ENCODE measurements at places on chromosomes 11 and 22.

- DNase-seq = no peak
Observed at GRCh38 chr11:67291481-67292381, 2.6 kb downstream of the ANKRD13D start.

DNA sequence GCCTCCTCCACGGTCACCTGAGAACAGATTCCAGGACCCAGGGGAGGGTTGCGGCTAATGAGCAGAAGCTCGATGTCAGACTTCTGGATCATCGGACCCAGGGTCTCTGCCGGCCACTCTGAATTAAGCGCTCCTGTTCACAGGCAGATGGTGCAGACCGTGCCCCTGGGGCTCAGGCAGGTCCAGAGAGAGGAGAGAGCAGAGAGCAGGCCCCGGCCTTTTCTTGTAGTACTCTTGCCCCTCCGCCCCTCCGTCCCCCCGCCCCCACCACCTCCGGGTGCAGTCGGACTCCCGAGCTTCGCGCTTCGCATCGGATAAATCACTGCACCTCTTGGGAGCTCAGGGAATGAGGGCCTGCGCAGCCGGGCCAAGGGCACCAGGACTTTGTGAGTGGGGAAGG lies 50.3 kb downstream of the RPS6KA4 start:
- no peak for DNase-seq

DNA sequence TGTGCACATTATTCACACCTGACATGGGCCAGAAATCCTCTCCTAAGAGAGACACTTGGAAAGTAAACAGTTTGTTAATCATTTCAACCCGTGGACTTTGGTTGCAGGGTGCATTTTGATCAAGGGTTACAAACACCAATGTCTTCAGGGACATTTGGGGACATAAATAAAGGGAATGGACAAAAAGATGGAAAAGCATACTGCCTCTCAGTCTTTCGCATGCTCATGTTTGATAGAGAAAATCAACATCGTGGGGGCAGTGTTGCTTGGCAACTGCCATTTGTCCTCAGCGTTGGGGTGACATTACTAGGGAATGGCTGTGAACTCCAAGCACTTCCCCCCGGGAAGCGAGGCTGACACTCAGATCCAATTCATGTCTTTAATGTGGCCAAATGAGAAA lies 114.7 kb upstream of the OR4B1 start:
- DNase-seq = no peak

DNA sequence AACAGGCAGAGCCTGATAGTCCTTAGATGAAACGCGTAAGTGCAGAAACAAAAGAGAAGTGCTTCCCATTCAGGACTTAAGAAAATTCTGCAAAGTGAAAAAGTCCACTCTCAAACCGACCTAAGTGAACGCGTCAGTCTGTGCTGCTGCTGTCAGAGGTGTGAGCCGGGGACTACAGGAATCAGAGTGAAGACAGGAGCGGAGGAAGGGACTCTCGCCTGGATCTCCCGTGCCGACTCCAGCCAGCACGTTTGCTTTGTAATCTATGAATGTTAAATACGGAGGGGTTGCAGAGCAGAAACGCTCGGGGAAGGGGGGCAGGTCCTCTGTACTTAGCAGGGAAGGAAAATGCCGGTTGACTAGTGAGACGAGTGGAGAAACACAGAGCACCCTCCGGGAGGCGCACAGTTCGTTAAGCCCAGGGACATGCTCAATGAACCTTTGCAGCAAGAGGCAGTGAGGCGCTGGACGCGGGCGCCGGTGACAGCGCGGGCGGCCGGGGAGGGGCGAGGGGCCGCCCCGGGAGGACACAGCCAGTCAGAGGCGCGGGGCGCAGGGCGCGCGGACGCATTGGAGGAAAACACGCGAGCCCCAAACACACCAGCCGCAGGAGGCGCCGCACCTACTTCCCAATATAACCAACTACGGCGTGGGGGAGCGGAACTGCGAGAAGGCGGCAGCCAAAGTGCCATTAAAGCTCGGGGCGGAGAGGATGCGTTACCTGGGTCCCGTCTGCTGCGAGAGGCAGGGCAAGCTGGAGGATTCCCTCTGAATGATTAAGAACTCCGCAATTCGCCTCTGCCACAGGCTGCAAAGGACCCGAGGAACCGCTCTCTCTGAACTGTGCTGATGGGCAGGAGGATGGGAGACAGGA lies at the start of gene CNTN5:
TSS of gene CNTN5 (plus strand) at position 598 of the 874 bp plus-strand sequence.
- peak; percentile 6 for DNase-seq

DNA sequence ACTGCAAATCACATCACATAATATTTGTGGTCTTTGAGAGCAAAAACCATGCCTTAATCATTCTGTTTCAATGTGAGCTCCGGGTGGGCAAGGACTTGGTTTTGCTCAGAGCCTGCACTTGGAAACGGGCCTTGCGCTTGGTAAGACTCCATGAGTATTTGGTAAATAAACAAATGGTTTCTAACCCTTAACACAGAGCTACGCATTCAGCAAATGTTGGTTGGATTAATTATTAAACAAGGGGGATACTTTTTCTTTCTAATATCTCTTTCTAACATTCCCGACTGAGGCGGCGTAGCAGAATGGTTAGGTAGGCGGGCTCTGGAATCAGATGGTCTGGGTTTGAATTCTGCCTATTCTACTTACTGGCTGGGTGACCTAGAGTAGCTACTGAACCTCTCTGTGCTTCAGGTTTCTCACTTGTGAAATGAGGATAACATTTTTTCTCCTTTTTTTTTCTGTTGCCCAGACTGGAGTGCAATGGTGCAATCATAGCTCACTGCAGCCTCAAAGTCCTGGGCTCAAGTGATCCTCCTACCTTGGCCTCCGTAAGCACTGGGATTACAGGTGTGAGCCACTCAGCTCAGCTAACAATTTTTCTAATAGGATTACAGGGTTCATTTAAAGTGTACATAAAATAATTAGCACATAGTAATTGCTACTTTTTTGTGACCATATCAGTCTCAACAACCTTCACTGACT lies 3.4 kb upstream of the FAM83F start:
- no peak for DNase-seq

- no peak for DNase-seq
Observed at GRCh38 chr11:114416441-114416961, 16.0 kb downstream of the RBM7 start.

DNA sequence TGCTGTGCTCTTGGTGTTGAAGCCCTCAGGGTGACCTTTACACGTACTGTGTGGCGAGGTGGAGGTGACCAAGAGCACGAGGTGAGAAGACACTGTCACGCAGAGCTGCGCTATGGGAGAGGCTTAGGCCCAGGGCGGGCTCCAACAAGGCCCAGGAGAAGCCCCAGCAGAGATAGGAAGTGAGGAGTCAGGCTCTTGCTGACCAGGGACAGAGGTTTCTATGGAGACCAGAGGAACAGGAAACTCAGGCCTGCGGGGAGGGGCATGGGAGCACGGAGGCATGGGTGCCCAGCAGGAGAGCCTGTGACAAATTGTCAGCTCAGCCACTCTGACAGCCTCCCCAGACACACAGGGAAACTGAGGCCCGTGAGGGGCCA lies 15.8 kb downstream of the DGKZ start:
- no peak for DNase-seq

DNA sequence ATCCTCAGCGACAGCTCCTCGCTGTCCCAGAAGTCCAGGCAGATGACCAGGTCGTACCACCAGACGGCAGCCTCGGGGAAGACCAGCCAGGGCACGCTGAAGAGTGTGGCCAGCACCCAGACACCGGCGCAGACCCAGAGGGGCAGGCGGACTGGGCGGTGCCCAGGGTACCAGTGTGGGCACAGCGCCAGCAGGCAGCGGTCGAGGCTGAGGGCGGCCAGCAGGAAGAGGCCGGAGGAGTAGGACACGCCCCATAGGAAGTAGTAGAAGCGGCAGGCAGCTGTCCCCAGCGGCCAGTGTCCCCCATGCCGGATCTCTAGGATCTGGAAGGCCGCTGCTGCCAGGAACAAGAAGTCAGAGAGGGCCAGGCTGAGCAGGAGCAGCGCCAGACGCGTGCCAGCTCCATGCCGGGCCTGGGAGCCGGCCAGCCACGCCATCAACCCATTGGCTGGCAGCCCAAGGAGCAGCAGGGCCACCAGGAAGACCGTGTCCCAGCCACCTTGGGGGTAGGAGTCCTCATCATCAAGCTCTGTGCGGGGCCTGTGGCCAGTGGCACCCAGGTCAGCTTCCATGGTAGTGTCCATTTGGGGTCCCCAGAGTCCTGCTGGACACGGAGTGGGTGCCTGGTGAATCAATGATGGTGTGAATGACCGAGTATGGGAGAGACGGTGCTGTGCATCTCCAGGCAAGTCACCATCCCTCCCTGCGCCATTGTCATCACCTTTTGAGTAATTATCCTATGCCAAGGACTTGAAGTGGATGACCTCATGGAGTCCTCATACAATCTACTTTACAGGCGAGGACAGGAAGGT lies at the start of gene GPR152:
TSS of gene GPR152 (minus strand) at position 589 of the 812 bp plus-strand sequence. CDS start at position 584, 5 bp downstream.
- no peak for DNase-seq

GRCh38 chr11:78149646-78150045 lies 10.2 kb upstream of the ALG8 start:
- DNase-seq = no peak

GRCh38 chr11:9075556-9075955 lies 15.8 kb downstream of the SCUBE2 start:
- DNase-seq = no peak

DNA sequence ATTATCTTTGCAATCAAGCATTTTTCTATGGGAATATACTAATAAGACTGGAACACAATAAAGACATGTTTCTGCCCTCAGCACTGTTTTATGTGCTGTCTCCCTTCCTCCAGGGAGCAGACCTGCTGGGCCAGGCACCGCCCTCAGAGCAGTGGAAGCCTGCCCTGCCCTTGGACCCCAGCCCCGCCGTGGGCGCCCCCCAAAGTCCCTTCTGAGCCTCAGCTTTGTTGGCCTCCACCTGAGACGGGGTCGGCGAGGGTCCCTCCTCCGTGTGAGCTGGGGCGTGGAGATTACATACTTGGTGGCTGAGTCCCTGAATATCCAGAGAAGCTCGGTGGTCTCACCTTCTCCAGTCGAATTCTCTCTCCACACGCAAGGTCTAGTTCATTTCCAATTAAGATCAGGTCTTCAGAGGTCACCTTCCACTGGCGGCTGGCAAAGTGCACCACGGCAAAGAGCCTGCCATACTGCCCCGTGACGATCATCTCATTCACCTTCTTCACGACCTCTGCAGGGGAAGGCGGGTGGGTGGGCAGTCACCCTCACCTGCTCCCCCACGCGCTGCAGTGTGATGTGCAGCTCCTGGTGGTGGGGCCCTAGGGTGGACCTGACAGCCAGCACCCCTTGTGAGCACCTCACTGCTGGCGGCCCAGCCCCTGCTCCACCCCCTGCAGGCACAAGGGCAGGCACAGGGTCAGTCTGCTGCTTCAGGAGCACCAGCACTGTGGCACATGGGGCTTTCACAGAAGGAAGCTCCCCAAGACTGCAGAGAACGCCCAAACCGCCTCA lies 7.3 kb downstream of the MRPL21 start:
- no peak for DNase-seq

- no peak for DNase-seq
Observed at GRCh38 chr11:61927501-61927900, 10.1 kb upstream of the RAB3IL1 start.

- DNase-seq = no peak
Observed at GRCh38 chr11:34997952-34998528, 81.6 kb downstream of the PDHX start.

- DNase-seq = no peak
Observed at GRCh38 chr11:131868629-131869507, 498.5 kb downstream of the NTM start.

- DNase-seq = no peak
Observed at GRCh38 chr11:70029115-70029860, 48.8 kb upstream of the ANO1 start.

GRCh38 chr22:47206666-47207218 lies 444.3 kb downstream of the TBC1D22A start:
- DNase-seq = no peak

- DNase-seq = peak; percentile 27
Observed at GRCh38 chr11:35681163-35681767, 18.7 kb downstream of the TRIM44 start.

GRCh38 chr22:44913198-44913983 lies 96.4 kb downstream of the PHF21B start:
- no peak for DNase-seq

GRCh38 chr11:118054712-118055640 lies 21.9 kb upstream of the TMPRSS4 start:
- no peak for DNase-seq

DNA sequence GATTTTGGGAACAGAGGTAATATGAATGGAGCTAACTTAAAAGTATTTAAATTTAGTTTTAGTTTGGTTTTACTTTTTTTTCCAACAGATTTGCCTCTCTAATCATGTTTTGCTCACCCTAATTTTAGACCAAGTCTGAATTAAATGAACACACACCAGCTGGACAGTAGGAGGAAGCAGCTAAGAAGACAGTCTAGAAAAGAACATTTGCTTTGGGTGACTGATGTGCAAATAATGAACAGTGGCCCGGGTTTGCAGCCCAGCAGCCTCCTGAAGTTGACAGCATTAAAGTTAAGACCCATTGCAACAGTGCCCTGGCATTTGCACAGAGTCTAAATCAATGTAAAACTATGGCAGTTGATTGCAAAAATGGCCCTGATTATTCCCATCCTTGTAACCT lies 66.4 kb upstream of the SORL1 start:
- DNase-seq = no peak

DNA sequence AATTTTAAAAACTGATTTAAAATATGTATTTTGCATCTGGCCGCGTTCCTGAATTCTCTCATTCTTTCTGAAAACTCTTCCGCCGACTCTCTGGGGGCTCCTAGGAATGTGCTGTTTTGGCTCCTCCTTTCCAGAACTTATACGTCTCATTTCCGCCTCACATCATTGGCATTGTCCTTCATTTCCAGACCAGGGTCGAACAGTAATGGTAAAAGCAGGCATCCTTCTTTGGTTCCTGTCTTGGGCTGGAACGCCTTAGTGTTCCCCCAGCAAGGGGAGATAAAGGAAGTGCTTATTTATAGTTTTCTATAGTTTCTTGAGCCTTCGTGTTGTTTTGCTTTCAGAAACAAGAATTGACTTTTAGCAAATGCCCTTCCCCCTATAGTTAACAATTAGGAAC lies 10.9 kb upstream of the TNNT3 start:
- DNase-seq = no peak

GRCh38 chr11:120400564-120401364 lies 64.6 kb downstream of the ARHGEF12 start:
- no peak for DNase-seq

DNA sequence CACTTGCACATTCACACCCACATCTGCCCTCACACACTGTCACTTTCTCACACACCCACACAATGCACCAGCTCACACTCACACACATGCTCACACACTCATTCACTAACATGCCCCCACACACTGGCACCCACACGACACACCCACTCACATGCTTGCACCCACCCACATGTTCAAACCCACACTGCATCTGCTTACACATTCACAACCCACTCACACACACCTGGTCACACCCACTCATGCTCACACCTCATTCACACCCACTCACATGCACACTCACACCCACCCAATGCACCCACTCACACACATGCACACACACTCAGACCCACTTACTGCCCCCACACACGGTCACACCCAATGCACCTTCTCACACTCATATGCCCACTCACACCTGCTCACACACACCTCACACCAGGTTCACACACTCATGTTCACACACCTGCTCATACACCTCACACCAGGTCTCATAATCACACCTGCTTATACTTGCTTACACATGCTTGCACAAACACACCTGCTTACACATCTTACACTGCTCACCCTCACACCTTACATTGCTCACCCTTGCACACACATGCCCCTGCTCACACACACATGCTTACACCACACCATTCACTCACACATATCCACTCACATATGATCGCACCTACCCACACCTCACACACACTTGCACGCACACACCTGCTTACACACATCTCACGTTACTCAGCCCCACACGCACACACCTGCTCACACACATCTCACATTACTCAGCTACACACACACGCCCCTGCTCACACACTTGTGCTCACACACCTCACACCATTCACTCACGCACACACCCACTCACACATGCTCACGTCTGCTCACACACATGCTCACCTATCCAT lies 3.9 kb upstream of the MYBPC3 start:
- no peak for DNase-seq

Measured in activated CD4-positive, alpha-beta T cell treated with anti-CD3 and anti-CD28 coated beads, Interleukin-2, Interleukin-4, amounts not matched to agents 100 ng/mL and 50 ng/mL, durations not matched to agents 16 hours and 8 hours (primary cell).